ENCODE measurements at places on chromosomes 12 and 14.

GRCh38 chr12:46387670-46388069 lies 15.1 kb upstream of the SLC38A2 start:
- no peak overlapping the region for H3K4me3 ChIP-seq
- peak overlapping the region; percentile 77 for H3K27ac ChIP-seq

GRCh38 chr14:104007121-104007520 lies 64.8 kb upstream of the RD3L start:
- H3K36me3 ChIP-seq: no peaks in the 10 kb centered on the region
- H3K27ac ChIP-seq: no peak overlapping the region
- no peaks in the 10 kb centered on the region for H3K27me3 ChIP-seq
- H3K4me1 ChIP-seq: no peaks in the 10 kb centered on the region

GRCh38 chr14:68633131-68633991 lies 159.5 kb downstream of the ZFP36L1 start:
- H3K4me3 ChIP-seq: no peak overlapping the region
- H3K4me1 ChIP-seq: peaks cover 70% of the 10 kb centered on the region
- H3K27ac ChIP-seq: peak overlapping the region; percentile 95
- DNase-seq: peak; percentile 97
- H3K36me3 ChIP-seq: no peaks in the 10 kb centered on the region

DNA sequence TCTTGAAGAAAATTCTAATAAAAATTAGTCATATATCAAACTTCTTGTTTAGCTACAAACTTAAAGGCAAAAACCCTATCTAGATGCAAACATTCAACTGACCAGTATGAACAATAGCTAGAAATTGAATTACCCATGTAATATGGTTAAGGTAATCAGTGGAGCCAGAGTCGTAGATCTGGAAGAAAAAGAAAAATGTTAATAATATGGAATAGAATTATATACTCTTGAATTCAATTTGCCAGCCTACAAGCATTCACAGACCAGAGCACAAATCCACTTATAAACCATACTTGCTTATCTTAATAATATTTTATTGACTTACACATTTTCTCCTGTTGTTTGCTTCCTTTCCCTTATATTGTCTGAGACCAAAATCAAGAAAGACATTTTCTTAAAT lies 7.7 kb upstream of the HEATR5A start:
- DNase-seq: no peak
- no peak overlapping the region for H3K4me3 ChIP-seq
- no peak overlapping the region for H3K27ac ChIP-seq

DNA sequence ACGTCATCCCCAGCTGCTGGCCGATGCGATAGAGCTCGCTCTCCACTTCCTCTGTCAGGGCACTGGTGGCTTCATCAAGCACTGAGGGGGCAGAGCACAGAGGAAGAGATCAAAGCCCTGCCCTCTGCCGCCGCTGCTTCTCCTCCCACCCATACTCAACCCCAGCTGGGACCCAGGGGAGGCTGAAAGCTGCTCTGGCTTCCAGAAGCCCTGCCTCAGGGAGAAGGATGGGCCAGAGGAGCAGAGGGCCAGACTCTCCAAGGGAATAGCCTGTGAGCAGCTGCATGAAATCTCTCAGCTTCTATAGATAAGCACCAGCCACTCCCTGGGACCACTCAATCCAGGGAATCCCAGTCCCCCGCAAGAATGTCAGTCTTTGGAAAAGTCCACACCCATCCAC lies 16.0 kb downstream of the ABCD4 start:
- H3K4me3 ChIP-seq: no peak overlapping the region
- no peak overlapping the region for H3K27ac ChIP-seq
- no peaks in the 10 kb centered on the region for H3K27me3 ChIP-seq
- peaks cover 78% of the 10 kb centered on the region for H3K36me3 ChIP-seq
- no peak for DNase-seq

DNA sequence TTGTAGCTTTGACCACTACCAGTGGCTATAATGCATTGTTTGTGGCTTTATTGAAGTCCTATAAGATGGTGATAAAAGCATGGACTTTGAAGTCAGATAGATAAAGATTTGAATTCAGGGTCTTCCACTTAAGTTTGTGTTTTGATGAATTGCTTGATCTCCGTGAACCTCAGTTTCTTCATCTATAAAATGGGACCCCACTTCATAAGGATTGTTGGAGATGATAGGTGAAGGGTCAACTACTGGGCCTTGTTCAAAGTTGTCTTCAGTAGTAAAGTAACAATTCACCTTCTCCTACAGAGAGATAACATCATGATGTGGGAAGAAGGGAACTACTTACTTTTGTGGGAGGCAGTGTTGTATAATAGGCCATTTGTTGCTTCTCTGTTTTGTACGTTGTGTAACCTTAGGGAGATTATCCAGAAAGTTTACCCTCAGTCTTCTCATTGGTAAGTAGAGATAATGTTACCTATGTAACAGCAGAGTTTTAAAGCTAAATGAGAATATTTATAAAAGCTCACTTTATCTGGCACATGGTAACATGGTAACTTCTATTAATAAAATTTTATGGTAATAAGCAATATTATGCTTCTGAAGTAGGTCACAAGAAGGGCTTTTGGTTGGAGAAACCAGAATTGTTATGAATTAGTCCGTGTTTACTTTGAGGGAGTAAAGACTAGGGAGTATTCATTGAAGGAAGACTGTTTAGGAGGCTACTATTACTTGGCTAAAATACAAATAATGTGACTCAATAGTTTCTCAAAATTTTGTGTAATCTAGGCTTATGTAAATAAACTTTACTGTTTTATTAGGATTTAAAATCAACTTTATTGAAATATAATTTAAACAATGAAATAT lies 15.1 kb downstream of the ADIPOR2 start:
- H3K4me3 ChIP-seq: no peak overlapping the region
- H3K27me3 ChIP-seq: no peaks in the 10 kb centered on the region
- no peak for DNase-seq
- H3K27ac ChIP-seq: no peak overlapping the region
- H3K4me1 ChIP-seq: no peaks in the 10 kb centered on the region

- H3K27me3 ChIP-seq: no peaks in the 10 kb centered on the region
- H3K27ac ChIP-seq: no peak overlapping the region
- no peak for DNase-seq
Observed at GRCh38 chr12:72105849-72106248, 166.3 kb upstream of the TRHDE start.

GRCh38 chr12:52606581-52607218 lies 5.4 kb upstream of the KRT72 start:
- no peak for DNase-seq
- no peak overlapping the region for H3K4me3 ChIP-seq
- H3K27me3 ChIP-seq: peaks cover 55% of the 10 kb centered on the region
- no peaks in the 10 kb centered on the region for H3K36me3 ChIP-seq
- H3K4me1 ChIP-seq: no peaks in the 10 kb centered on the region
- no peak overlapping the region for H3K27ac ChIP-seq

GRCh38 chr12:49502590-49502989 lies 36.2 kb upstream of the KCNH3 start:
- DNase-seq: no peak
- H3K27ac ChIP-seq: no peak overlapping the region
- H3K36me3 ChIP-seq: peaks cover 18% of the 10 kb centered on the region

- peak overlapping the region; percentile 93 for H3K27ac ChIP-seq
- H3K27me3 ChIP-seq: peaks cover 3% of the 10 kb centered on the region
- H3K4me1 ChIP-seq: peaks cover 66% of the 10 kb centered on the region
- peak; percentile 84 for DNase-seq
Observed at GRCh38 chr14:64825509-64825908, 54.2 kb downstream of the SPTB start.

- H3K4me3 ChIP-seq: no peak overlapping the region
- no peak overlapping the region for H3K27ac ChIP-seq
- no peaks in the 10 kb centered on the region for H3K27me3 ChIP-seq
- no peak for DNase-seq
- H3K36me3 ChIP-seq: no peaks in the 10 kb centered on the region
Observed at GRCh38 chr12:38391007-38391406, 74.4 kb downstream of the ALG10B start.

DNA sequence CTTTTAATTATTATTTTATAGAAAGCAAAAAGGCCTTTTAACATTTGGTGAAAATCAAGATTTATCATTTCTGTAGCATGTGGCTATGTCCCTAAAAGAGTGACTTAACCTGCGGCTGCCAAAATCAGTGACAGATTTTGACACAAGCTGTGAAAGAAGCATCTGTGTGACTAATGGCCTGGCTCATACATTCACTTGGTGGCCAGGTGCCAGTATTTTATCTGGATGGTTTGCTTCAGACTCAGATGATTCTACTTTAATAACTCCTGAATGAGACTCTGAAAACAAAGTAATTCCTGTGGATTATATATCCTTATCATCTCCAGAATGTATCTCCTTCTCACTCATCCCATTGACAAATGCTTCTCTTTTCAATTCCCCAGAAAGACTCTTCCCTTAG lies 103.0 kb downstream of the FSCB start:
- no peak overlapping the region for H3K4me3 ChIP-seq
- no peaks in the 10 kb centered on the region for H3K4me1 ChIP-seq
- no peak overlapping the region for H3K27ac ChIP-seq
- no peaks in the 10 kb centered on the region for H3K36me3 ChIP-seq
- DNase-seq: peak; percentile 65
- H3K27me3 ChIP-seq: no peaks in the 10 kb centered on the region

DNA sequence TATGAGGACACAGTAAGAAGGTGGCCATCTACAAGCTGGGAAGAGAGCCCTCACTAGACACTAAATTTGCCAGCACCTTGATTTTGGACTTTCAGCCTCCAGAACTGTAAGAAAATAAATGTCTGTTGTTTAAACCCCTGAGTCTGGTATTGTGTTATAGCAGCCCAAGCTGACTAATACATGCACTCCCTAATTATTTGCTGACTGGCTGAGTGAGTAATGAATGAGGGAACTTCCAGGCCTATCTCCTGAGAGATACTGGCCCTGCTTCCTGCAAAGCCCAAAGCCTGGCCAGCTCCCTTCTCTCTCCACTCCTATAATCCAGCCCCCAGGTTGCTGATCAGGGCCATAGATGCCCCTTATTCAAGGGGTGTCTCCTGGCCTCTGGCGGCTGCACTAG lies 120.0 kb upstream of the NOS1 start:
- no peak overlapping the region for H3K27ac ChIP-seq
- DNase-seq: no peak
- H3K27me3 ChIP-seq: peaks cover 7% of the 10 kb centered on the region
- no peaks in the 10 kb centered on the region for H3K4me1 ChIP-seq
- H3K4me3 ChIP-seq: no peak overlapping the region
- H3K36me3 ChIP-seq: no peaks in the 10 kb centered on the region

- no peak overlapping the region for H3K27ac ChIP-seq
- peaks cover 12% of the 10 kb centered on the region for H3K4me1 ChIP-seq
- H3K27me3 ChIP-seq: peaks cover 24% of the 10 kb centered on the region
- no peaks in the 10 kb centered on the region for H3K36me3 ChIP-seq
- H3K4me3 ChIP-seq: no peak overlapping the region
Observed at GRCh38 chr12:111156304-111156703, 212.6 kb downstream of the PHETA1 start.

DNA sequence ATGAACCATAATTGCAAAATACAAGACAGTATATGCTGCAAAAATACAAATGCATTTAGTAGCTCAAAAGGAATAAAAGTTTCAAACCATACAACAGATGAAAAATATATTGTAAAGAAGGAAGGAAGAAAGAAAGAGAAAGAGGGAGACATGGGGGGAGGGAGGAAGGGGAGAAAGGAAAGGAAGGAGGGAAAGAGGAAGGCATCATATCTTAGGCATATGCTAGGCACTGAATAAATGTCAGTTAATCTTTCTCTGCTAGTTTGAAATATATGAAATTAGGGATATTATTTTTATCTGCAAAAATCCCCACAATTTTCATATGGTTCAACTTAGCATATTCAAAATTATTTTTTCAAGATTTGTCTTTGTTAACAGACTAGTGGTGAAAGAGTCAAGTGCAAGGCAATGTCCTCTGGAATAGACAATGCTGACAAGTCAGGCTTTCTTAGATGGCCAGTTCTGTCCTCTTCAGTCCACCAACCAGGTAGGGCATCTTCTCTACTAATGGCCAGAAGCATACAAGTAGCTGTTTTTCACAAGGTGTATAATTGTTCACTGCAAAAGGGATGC lies 506.4 kb downstream of the PRKD1 start:
- H3K27me3 ChIP-seq: no peaks in the 10 kb centered on the region
- H3K27ac ChIP-seq: no peak overlapping the region

- H3K36me3 ChIP-seq: no peaks in the 10 kb centered on the region
- no peaks in the 10 kb centered on the region for H3K27me3 ChIP-seq
- no peaks in the 10 kb centered on the region for H3K4me1 ChIP-seq
- H3K27ac ChIP-seq: no peak overlapping the region
- no peak for DNase-seq
Observed at GRCh38 chr14:81113176-81113575, 107.6 kb downstream of the GTF2A1 start.

DNA sequence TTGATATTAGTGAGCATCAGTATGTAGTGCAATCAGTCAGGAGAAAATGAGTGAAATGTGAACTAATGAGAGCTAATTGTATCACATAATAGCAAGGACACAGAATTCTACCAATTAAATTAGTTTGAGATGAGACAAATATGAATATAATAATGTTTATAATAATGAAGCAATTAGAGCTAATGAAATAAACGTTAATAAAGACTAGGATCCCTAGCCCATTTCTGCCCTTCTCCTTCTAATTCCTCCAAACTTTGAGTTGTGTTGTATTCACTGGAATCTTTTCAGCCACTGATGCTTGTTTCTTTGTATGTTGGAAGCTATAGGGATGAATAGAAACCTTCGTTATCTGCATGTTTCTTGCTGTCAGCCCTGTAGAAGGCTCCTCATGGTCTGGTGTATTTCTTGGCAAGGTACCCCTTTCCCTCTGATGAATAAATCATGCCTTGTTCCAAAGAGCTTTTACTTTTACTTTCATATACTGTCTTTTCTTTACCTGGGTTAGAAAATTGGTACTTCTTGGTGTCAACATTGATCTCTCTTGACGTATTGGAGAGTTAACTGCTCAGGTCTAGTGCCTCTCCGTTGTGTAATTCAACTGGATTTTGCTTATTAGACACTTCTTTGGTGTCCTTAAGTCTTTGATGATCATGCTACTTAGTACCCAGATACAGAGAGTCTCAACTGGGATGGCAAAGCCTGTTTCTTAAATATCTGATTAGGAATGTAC lies 154.8 kb downstream of the PTCSC3 start:
- no peaks in the 10 kb centered on the region for H3K27me3 ChIP-seq
- no peak overlapping the region for H3K4me3 ChIP-seq
- no peak for DNase-seq
- H3K36me3 ChIP-seq: no peaks in the 10 kb centered on the region
